Fibroblast of skin of left quadriceps (primary cell): ENCODE measurements at places on chromosomes 6 and 20.

DNA sequence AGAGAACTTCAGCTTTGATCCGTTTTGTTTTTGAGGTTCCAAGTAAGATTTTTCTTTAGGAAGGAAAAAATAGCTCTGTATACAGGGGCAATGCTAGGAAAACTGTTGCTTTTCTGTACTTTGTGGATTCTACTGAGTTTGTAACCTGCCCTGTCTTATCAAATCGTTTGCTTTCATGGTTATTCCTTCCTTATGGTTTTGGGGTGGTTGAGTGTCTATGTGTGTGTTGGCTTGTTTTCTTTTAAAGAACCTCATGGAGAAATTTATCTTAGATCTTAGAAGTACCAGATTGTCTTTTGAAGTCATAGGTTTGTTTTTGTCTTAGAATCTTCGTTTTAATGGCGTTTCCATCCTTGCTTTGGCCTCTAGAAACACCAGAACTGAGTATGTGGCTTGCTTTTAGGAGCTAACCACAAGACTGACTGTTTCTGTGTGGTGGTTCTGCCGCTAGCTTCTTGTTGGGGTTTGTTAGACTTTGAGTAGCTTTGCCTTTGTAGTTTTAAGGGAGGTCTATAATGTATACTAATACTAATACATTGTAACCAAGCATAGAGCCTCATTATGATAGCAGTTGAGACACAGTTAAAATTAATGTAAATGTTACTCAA is 86.8 kb downstream of the RPP40 start:
- DNase-seq, result no peak

DNA sequence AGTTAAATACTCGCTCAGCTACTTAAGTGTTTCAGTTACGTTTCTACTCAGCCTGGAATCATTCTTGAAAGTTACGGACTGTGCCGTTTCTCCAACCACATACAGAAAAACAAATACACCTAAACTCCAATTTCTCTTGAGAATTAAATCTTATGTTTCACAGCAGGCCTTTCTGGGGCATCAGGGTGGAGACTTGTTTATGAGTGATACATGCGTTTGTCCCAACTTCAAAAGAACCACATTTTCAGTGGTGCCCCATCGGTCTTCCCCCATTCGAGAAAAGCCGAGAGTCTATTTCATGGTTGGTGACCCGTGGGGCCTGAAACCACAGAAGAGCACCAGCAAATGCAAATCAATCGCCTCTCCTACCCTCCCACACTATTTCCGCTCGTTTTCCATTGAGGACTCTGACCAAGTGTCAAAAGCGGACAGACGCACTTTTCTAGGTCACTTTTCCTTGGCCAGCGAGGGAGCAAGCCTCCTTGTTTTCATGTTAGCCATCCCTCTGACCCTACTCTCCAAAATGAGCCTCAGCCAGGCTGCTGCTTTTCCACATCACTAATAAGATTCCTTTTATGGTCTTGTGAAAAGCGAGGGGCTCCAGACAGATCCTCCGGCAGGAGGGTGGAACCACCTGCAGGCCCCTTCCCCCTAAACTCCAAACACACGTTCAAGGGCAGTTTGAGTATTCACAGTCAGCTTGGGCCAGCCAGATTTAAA is 3.1 kb downstream of the JAG1 start:
- no peak for DNase-seq

DNA sequence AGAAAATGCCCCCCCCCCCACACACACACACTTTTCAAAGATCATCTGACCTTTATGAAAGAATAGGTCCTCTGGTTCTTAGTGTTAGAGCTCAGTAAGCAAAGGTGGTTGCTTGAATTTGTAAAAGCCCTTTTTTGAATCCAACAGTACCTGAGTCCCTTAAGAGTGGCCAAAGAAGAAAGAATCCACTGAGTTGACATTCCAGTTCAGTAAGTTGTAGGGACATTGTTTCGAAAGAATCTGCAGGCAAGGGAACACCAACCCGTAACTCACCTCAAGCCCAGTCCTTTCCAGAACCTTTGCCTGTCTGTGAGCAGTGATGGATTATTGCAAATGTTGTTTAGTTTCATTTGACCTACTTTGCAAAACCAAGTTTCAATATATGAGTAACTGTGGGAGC is 64.2 kb upstream of the MAP3K4 start:
- DNase-seq, result no peak

- DNase-seq, result peak; percentile 89
These were observed at the start of gene FLOT1 for GRCh38 chr6:30742316-30743098. Gene FLOT1 (minus strand): TSS chr6:30742687. CDS start chr6:30742189, 498 bp downstream.

- DNase-seq, result no peak
These were observed 59.9 kb upstream of the BHLHE23 start for GRCh38 chr20:63066506-63067265.

GRCh38 chr6:157172830-157173536 is 150.3 kb downstream of the TMEM242 start:
- DNase-seq, result no peak

- no peak for DNase-seq
These were observed 5.1 kb downstream of the MTRES1 start for GRCh38 chr6:107033126-107033525.

DNA sequence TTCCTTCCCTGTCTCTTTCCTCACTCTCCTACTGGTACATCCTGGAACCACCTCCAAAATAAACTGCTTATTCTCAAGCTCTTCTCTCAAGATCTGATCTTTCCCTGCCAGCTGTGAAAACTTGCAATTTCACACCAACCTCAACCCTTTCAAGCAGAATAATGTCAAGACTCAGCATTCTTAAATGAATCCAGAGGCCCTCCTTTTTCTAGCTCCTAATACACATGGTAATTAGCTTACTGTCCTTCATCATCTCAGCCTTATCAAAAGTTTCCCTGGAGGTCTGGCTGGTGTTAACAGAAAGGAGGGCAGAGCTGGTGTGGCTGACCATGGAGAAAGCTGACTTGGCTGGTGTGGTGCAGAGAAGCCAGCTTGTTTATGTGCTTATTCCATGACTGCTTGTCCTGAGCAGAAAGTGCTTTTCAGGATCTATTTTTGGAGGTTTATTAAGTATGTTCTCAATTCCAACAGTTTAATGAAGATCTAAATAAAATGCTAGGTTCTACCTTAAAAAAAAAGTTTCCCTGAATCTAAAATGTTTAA is 50.5 kb downstream of the CFAP61 start:
- DNase-seq, result no peak

DNA sequence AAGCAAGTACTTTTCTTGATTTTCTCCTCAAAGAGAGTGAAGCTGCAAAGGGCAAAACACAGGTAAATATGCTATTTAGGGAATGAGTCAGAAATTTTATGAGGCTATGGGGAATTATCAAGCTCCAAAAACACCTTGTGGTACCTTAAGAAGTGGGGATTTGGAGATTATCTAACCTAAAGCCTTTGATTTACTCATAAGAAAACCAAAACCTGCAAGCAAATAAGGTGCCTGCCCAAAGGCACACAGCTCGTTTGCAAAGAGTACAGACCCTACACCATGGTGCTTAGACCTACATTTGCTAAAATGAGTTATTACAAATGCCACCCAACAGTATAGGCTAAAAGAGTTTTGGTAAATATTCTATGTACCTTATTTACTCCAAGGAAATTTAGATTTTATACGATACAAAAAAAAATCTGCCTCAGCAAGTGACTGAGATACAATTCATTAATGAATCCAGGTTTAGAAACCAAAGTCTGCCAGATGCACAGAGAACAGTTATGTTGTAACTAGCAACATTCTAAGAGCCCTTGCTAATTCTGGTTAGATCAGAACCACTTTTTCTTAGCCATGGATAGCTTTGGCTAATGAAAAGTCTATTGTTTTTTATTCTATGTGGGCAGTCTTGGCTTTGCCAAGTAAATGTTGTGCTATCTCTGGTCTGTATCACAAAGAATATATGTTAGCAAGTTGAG is 101.5 kb downstream of the KHDC1L start:
- no peak for DNase-seq

- no peak for DNase-seq
These were observed 9.1 kb downstream of the RBCK1 start for GRCh38 chr20:416950-417800.

DNA sequence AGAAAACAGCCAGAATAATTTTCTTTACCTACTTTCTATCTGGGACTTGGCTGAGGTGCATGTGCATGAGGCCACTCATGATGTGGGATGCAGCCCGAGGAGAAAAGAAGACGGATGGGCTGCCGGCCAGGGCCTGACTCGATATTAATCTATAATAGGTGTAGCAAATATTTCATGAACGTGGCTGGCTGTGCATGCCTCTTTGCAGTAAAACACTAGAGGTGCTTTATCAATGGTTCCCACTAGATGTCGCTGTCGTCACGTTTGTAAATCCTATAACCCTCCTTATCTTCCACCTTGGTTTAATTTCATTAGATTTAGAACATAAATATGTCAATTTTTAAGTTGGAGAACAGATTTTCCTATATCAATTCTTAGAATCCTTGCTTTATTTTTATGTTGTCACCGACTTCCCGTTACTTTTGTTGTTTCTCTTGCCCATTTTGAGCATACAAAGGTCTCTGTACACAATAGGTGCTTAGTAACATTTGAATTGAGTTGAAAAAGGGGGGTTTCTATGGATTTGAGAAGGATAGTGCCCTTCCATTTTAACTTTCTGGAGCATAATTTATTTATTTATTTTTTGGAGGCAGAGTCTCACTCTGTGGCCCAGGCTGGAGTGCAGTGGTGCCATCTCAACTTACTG is 19.6 kb upstream of the FERMT1 start:
- no peak for DNase-seq

DNA sequence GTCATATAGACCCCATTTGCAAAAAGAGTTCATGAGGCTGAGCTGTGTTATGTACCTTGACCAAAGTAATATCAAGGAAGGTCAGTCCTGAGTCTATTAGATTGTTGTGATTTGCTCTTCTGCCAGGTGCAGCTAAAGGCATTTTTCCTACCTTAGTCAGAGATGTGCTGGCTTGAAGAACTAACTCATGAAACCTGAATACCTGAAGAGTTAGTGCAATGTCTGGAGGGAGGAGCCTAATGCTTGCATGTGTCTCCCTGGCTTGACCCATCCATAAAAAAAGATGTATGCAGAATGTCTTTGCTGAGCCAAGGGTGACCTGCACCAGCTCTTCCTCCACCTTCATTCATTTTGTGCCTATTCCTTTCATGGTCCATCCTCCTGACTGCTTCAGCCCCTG is 742.0 kb downstream of the KIF16B start:
- no peak for DNase-seq

DNA sequence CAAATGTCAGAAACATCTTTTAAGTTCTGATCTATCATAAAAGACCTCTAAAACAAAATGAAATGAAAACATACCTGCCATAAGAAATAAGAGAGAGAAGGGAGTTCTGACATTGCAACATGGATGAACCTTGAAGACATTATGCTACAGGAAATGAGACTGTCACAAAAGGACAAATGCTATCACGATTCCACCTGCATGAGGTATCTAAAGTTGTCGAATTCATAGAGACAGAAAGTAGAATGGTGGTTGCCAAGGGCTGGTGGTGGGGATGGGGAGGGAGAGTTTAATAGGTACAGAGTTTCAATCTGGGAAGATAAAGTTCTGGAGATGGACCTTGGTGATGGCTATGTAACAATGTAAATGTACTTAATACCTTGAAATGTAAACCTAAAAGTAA is 3.3 kb downstream of the EZR start:
- DNase-seq, result no peak

DNA sequence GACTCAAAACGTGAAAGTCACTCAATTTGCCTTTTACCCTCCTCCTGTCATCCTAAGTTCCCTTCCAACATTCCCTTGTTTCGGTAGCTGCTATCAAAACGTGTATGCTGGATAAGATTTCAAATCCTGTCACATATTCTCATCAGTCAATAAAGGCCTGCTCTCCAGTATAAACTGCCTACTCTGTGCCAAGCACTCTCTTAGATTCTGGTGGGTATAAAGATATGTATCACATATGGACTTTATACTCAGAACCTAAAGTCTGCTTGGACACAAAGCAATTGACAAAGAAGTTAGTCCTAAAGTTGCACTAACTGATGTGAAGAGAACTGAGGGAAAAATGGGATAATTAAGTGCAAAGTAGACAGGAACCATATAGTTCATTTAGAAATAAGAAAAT is 476.6 kb upstream of the MARCKS start:
- no peak for DNase-seq

- no peak for DNase-seq
These were observed 44.3 kb upstream of the PTGIS start for GRCh38 chr20:49612127-49612738.

GRCh38 chr6:111657146-111657545 is 51.5 kb upstream of the TRAF3IP2 start:
- DNase-seq, result peak; percentile 40

DNA sequence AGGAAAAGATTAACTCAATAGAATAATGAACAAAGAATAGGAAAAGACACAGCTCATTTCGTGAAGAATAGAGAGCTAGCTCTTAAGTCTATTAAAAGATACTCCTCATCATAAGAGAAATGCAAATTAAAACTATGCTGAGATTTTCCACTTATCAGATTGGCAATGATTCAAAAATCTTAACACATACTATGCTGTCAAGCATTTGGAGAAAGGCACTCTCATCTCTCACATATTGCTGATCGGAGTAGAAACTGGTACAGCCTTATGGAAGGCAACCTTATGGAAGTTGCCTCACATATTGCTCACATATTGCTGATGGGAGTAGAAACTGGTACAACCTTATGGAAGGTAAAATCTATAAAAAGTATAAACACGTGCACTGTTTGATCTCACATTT is 21.4 kb upstream of the PLAGL1 start:
- DNase-seq, result no peak

DNA sequence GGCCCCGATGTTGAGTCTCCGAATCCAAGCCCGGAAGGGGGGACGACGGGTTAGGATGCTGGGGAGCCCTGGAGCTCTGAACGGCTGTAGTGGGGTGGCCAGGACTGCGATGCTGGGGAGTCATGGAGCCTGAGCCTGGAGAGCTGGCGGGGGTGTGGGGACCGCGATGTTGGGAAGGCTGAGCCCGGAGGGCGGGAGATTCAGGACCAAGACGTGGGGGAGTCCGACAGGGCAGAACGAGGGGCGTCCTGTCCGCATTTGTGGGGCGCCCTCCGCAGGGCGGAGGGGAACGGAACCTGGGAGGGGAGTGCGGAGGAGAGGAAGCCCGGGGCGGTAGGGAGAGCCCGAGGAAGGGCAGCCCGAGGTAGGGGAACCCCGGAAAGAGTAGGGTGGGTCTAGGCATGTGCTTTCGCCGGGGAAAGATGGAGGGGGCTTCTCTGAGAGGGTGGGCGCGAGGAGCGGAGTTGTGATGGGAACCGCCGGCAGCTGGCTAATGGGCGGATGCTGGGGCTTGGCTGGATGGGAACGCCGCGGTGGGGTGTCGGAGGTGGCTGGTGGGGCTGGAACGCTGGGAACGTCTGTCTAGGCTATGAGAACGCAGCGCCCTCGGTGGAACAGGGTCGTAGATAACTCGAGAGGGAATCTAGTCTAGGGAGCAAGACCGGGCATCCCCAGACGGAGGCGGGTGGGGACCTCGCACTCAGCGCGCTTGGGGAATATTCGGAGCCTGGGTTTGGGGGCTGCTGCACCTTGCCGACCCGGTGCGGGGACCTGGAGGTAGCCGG is 684 bp downstream of the PAQR8 start:
- DNase-seq, result no peak

- DNase-seq, result no peak
These were observed 115.3 kb upstream of the SPACA1 start for GRCh38 chr6:87932361-87932760.
